Panc1 (cell line): ENCODE measurements at places on chromosomes 5 and 9. TPM values are rescaled to one million over a fixed set of nuclear protein-coding genes. Genes with fewer than 3 reads are reported as not detected.

DNA sequence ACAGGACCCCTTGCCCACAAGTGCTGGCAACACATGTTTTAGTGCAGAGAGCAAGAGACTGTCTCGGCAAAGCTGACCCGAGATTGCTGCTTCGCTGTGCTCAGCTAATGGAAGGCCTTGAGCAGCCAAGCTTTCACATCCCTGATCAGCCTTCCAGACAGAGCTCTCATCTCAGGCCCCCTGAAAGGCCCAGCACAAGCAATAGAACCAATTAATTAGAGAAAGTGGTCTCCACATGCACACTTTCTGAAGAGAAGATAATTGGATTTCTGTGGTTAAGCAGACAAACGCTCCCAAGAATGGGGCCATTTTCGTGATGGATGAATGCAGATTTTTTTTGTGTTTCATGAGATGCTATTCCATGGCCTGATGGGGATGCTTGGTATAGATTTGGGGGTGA is 174.9 kb downstream of the NSG2 start:
- H3K27ac ChIP-seq = no peak overlapping the region
- DNase-seq = no peak
- no peak overlapping the region for H3K4me3 ChIP-seq
- no peaks in the 10 kb centered on the region for H3K36me3 ChIP-seq
- peaks cover 14% of the 10 kb centered on the region for H3K27me3 ChIP-seq

PDE6A gene
- total RNA-seq = 0.33 TPM

DNA sequence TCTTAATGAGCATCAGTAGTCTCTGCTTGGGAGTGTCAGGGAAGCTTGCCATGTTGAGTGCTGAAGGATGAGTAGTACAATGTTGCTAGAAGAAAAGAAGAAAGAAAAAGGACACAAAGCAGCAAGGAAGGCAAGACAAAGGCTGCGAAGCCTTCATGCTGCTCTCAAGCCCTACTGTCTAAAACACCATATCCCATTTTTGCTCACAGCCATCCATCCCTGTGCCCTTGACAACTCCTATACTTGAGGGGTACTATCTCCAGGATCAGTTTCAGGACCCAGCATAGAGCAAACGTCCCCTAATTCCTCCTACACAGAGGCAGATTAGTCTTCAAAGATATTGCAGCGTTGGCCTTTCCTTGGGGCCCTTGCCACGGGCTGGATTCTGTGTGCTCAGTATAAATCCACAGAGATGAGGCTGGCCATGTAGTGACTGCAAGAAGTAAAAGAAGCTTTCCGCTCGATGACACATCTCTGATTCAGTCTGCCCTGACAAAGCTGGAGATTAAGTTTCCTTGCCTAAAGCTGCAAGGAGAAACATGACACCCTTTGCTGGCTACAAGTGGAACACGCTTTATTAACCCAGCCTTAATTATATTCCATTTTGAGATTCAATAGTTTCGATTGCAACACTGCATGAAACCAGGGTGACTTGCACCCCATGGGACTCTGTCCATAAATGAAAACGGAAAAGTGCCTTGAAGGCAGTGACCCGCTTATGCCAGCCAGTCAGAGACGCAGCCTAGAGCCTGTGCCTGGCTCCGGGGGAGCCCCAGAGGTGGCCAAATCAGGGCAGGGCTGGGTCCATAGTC is 304.6 kb downstream of the ACTL7B start:
- no peak overlapping the region for H3K4me3 ChIP-seq
- peak; percentile 65 for DNase-seq
- no peaks in the 10 kb centered on the region for H3K36me3 ChIP-seq
- no peaks in the 10 kb centered on the region for H3K27me3 ChIP-seq
- H3K27ac ChIP-seq = no peak overlapping the region
- no peaks in the 10 kb centered on the region for H3K4me1 ChIP-seq

MOB3B gene
- total RNA-seq = 0.03 TPM

MCTP1 gene
- total RNA-seq = 39.8 TPM

PSAT1 gene
- total RNA-seq = 71.8 TPM

DNA sequence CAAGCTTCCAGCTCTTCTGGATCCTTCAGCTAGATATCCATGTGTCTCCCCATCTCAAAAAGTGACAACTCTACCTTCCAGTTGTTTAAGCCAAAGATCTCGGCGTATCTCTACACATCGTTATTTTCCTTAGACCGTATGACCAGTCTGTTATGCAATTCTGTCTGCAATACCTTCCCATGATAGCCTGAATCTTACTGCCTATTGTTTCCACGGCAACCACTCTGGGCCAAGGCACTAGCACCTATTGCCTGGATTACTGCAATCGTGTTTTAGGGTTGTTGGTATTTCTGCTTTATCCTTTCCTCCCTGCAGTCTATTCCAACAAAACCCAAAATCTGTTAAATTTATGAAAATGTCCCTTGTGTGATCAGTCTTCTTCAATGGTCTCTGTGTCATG is 448.4 kb downstream of the MTRR start:
- DNase-seq = no peak
- H3K4me1 ChIP-seq = no peaks in the 10 kb centered on the region
- H3K4me3 ChIP-seq = no peak overlapping the region
- no peak overlapping the region for H3K27ac ChIP-seq

DNA sequence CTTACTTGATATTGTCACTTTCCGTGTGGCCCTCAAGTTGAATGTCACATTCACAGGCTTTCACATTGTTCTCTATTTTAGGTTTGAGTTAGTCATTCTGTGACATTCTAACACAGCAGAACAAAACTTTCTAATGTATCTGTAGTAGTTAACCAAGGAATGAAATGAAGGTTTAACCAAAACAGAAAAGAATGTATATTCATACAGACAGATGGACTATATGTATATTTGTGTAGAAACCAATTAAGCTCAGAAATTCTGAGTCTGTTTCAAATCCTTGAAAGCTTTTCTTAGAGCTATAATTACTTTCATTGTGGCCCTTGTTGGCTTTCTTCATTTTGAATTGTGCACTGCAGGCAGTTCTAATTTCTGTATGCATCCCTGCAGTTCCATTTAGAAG is 654.7 kb downstream of the LRRC70 start:
- H3K4me1 ChIP-seq = no peaks in the 10 kb centered on the region
- no peaks in the 10 kb centered on the region for H3K27me3 ChIP-seq
- H3K4me3 ChIP-seq = no peak overlapping the region
- no peak overlapping the region for H3K27ac ChIP-seq
- DNase-seq = no peak
- H3K36me3 ChIP-seq = no peaks in the 10 kb centered on the region

RABL6 gene
- 106 TPM for total RNA-seq

GRCh38 chr9:92707530-92707929 is 37.6 kb upstream of the IPPK start:
- no peak overlapping the region for H3K4me3 ChIP-seq
- DNase-seq = no peak
- no peaks in the 10 kb centered on the region for H3K4me1 ChIP-seq
- H3K36me3 ChIP-seq = no peaks in the 10 kb centered on the region
- H3K27ac ChIP-seq = no peak overlapping the region

- no peak for DNase-seq
- H3K27ac ChIP-seq = no peak overlapping the region
Observed at GRCh38 chr9:104826079-104826775, 62.3 kb downstream of the NIPSNAP3B start.

- DNase-seq = no peak
- H3K27me3 ChIP-seq = no peaks in the 10 kb centered on the region; the same call in 1 of the 2 replicates
- H3K27ac ChIP-seq = no peak overlapping the region
- H3K36me3 ChIP-seq = no peaks in the 10 kb centered on the region
- no peak overlapping the region for H3K4me3 ChIP-seq
Observed at GRCh38 chr9:113644321-113644720, 180.8 kb downstream of the RGS3 start.

DNA sequence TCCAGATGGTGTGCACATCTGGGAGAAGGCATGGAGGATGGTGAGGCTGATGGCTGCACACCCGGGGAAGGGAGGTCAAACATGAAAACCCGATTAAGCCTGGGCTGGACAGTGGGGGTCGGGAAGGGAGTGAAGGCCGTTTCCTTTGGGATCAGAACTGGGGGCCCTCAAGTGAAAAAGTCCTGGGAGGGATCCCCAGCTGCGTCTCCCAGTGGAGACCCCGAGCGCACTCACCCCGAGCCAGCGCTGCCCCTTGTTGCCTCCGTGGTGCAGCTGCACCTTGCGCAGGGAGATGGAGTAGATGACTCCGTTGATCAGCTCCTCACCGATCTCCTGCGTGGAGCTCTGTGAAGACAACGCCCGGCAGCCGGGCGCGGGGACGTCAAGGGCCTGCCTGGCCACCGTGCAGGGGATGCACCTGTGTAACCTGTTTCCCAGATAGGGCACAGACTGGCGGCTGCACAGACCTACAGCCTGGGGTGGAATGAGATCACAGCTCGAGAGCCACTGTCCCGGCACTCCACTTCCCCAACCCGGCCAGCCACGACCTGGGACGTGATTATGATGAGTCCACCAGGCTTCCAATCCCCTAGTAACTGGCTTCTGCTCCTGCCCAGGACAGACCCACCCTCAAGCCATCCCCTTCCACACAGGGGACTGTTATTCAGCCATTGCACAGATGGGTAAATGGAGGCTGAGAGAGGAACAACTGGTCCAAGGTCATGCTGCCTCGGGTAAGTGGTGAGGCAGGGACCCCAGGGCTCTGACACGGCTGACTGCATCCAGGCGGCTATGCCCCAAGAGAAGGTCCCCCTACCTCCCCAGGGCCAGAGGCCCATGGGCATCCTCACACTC is 9.0 kb downstream of the RALGDS start:
- DNase-seq = no peak
- no peak overlapping the region for H3K4me3 ChIP-seq
- peaks cover 36% of the 10 kb centered on the region for H3K4me1 ChIP-seq
- no peak overlapping the region for H3K27ac ChIP-seq
- no peaks in the 10 kb centered on the region for H3K36me3 ChIP-seq

DNA sequence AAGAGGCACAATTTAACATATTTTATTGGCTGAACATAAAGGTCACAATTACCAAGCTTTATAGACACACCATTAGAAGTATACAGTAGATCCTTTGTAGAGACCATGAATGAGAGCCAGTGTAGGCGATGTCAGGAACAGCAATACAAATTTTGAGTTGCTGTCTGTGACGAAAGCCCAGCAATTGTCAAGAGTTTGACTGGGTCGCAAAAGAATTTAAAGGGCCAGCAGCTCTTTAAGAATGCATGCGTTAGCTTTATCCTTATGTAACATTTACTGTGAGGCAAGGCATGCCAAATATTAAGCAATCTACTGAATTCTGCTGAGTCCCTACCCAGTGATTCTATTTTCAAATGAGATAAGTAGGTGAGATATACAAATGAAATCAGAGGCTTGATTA is 236.9 kb downstream of the ARRDC3 start:
- H3K27ac ChIP-seq = no peak overlapping the region
- H3K36me3 ChIP-seq = no peaks in the 10 kb centered on the region
- H3K4me1 ChIP-seq = no peaks in the 10 kb centered on the region

DNA sequence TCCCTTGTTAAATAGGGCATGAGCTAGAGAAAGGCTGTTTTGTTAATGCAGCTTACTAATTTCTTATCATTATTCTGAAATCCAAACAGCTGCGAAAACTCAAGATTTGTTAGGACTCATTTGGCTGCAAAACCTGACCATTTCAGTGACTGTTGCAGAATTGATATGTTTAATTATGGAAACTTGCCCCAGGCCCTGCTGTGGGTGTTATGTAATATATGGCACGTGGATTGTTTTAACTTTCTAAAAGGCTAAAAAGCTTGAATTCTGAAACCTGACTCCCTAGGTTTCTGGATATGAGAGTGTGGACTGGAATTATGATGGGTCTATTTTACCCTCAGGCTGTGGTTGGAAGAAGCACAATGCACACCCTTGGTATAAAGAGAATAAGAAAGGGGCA is 4.4 kb downstream of the IL9 start:
- no peak overlapping the region for H3K4me3 ChIP-seq
- no peak overlapping the region for H3K27ac ChIP-seq
- DNase-seq = no peak
- no peaks in the 10 kb centered on the region for H3K36me3 ChIP-seq
- no peaks in the 10 kb centered on the region for H3K27me3 ChIP-seq
- H3K4me1 ChIP-seq = no peaks in the 10 kb centered on the region

GRCh38 chr5:102532123-102532522 is 33.3 kb upstream of the SLCO6A1 start:
- no peak overlapping the region for H3K4me3 ChIP-seq
- H3K27me3 ChIP-seq = no peaks in the 10 kb centered on the region; the same call in 1 of the 2 replicates
- no peaks in the 10 kb centered on the region for H3K36me3 ChIP-seq
- no peak overlapping the region for H3K27ac ChIP-seq
- DNase-seq = no peak

GRCh38 chr9:130680836-130681768 is 12.5 kb upstream of the EXOSC2 start:
- DNase-seq = no peak
- no peaks in the 10 kb centered on the region for H3K36me3 ChIP-seq
- H3K27me3 ChIP-seq = no peaks in the 10 kb centered on the region
- no peaks in the 10 kb centered on the region for H3K4me1 ChIP-seq
- peak overlapping the region; percentile 54; the same call in 1 of the 2 replicates for H3K27ac ChIP-seq
- peak overlapping the region; percentile 53 for H3K4me3 ChIP-seq

DNA sequence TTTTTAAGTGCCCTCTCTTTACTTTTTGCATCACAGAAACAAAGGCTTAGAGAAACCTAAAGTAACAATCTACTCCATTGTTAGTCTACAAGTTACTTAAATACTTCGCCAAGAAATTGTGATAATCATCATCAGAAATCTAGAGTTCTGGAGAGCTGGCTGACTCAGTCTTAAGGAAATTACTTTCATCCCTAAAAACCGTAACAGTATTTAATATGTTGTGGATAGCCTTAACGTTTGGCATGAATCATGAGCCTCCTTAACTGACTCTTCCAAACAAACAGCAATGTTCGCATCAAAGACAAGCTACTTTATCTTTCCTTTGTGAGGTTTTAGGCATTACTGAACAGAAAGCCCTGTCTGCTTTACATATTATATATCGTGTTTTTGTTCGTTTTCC is 128.7 kb downstream of the NIPBL start:
- H3K27ac ChIP-seq = no peak overlapping the region
- peaks cover 58% of the 10 kb centered on the region for H3K36me3 ChIP-seq
- peaks cover 9% of the 10 kb centered on the region for H3K4me1 ChIP-seq
- no peak for DNase-seq

LCN9 gene
- not detected for total RNA-seq

DNA sequence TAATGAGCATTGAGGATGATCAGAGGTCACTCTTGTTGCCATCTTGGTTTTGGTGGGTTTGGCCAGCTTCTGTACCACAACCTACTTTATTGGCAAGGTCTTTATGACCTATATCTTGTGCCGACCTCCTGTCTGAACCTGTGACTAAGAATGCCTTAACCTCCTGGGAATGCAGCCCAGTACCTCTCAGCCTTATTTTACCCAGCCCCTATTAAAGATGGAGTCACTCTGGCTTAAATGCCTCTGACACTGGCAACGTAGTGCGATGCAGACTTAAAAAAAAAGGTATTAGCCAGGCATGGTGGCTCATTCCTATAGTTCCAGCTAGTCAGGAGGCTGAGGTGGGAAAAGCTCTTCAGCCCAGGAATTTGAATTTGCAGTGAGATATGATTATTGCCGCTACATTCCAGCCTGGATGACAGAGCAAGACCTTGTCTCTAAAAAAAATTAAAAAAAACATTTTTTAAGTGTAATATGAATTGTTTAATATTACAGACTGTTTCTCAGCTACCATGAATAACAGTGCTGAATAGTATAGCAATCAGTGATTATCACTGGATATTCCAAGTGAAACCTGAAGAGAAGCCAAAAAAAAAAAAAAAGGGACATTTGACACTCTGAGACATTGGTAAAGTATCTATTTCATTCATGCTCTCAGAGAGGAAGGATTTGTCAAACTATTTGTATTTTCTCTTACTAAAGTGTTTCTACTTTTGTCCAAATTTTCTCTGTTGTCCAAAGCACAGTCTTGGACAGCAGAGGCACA is 18.3 kb upstream of the STOM start:
- H3K27me3 ChIP-seq = no peaks in the 10 kb centered on the region
- H3K27ac ChIP-seq = no peak overlapping the region
- H3K36me3 ChIP-seq = no peaks in the 10 kb centered on the region
- DNase-seq = no peak
- no peak overlapping the region for H3K4me3 ChIP-seq

RNF208 gene
- 11.5 TPM for total RNA-seq
